ENCODE measurements at places on chromosomes 3 and 15.

- no peak for DNase-seq
These were observed 6.3 kb downstream of the ADGRG7 start for GRCh38 chr3:100615684-100616083.

DNA sequence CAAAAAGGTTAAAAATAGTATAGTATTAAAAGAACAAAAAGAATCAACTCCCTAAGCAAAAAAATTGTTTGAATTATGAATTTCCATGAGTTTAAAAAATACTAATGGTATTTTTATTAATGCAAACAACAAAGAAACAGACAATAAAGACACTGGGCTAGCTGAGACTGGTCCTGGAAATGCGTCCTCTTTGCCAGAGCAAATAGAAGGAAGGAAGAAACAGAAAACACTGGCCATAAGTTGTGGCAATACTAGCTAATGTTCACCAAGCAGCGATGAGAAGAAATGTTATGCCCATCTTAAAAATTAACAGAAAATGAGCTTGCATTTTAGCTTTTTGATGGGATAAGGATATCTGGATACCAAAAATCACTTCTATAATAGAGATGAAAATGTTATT lies 88.6 kb downstream of the TBL1XR1 start:
- DNase-seq = no peak

DNA sequence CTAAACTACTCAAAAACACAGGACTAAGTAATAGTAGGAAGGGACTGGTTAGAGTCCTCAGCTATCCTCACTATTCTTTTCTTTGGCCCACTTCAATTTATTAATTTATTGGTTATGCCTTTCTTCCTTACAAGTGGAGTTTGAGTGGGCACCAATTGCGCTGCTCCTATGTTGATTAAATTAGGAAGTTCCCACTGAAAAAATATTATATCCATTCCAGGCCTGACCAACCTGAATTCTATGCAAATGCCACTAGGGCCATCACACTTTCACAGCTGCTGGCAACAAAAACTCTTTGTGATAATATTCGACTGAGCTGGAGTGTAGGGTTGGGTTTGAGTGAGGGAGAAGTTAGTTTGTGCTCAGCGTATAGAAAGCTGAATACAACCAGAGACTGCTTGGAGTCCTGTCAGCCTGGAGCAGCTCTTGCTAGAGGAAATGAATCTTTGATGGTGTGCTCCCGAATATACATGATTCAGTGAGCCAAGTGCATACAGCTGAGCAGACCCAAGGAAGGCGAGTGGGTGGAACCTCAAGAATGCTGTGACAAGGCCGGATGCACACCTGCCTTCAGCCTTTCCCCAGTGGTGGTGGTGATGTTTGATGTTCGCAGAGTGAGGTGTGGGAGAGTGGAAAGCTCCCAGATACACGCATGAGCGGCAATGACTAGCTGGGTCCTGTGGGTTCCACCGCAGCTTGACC lies 1.5 kb downstream of the ARHGEF3 start:
- no peak for DNase-seq

DNA sequence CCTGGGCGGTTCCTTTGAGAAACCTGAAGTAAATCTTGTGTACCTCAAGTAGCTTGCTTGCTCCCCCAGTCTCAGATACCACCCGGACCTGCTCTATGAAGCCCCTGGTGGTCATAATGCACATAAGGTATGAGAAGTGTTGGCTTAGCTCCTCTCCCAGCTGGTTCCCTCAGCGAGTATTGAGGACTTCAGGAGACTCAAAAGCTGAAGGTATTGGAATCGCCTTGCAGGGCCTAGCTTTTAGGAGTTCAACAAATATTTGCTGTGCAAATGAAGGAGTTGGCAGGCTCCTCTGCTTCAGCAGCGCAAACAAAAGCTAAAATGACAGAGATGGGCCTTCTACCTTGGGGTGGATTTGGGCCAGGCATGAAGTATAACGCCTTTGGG lies 1.7 kb downstream of the CMTM8 start:
- DNase-seq = no peak

DNA sequence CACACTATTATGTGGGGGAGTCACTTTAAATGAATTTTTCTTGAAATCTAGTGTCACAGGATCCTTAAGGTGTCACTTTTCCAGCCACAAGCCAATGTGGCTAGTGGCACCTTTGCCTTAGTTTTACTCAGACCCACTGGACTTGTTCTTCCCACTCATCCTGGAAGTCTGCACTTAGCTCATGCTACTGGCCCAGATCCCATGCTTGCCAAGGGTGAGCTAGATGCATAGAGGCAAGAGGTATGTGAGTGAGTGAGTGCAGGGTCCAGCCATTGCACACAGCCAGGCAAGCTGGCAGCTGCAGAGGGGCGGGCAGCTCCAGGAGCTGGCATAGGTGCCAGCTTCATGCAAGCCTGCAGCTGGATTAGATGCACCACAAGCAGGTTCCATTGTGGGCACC lies 81.0 kb downstream of the CGGBP1 start:
- no peak for DNase-seq

GRCh38 chr3:67362686-67363085 lies 291.7 kb downstream of the SUCLG2 start:
- no peak for DNase-seq

DNA sequence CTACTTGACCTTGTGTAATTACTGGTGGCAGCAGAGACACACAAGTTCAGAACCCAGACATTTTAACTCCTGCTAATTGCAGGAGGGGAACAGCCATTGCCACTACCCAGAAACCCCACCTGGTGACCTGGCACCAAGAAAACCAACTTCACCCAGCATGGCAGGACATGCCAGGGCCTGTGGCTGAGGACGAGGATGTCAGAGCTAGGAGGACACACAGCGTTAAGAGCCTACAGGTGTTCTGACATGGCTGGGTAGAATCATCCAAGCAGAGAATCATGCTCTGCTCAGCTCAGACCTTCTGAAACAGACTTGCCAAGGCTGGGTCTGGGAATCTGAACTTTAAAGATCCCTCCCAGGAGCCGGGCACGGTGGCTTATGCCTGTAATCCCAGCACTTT lies 11.7 kb upstream of the SPATA12 start:
- DNase-seq = no peak

DNA sequence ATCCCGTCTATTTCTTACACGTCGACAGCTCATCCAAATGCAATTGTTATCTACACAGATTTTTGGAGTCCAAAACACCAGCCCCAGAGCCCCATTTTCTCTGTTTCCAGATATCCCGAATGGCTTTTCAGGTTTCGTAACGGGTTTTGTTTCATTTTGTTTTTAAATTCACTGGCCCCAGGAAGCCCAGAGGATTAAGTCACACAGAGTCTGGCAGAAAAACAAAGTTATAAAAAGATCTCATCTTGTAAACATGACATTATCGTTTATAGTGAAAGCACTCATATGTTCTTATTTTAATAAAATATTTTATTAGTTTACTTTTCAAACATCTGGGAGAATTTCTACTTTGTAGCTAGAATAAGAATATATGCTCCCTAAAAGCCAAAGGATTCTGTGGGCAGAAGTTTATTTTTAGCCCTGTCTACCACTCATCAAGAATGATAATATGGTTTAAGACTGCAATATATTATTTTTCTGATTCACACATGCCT lies 149.3 kb upstream of the SLC2A2 start:
- DNase-seq = no peak

DNA sequence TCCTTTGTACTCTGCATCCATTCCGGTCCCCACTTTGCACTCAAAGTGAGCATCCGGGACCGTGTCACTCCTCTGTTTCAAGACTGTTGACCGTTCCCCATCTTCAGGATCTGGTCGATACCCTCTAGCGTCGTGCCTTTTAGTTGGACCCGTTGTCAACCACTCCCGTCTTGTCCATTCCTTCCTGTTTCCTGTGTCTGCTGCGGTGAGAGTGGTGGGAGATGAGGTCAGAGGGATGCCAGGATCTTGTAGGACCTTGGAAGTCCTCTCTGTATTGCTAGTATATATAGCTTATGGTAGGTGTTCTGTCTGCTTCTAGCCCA lies 624 bp downstream of the BRK1 start:
- no peak for DNase-seq

GRCh38 chr3:168738527-168739325 lies 643.0 kb upstream of the GOLIM4 start:
- DNase-seq = no peak

GRCh38 chr15:28901587-28901980 lies 15.8 kb downstream of the APBA2 start:
- no peak for DNase-seq

DNA sequence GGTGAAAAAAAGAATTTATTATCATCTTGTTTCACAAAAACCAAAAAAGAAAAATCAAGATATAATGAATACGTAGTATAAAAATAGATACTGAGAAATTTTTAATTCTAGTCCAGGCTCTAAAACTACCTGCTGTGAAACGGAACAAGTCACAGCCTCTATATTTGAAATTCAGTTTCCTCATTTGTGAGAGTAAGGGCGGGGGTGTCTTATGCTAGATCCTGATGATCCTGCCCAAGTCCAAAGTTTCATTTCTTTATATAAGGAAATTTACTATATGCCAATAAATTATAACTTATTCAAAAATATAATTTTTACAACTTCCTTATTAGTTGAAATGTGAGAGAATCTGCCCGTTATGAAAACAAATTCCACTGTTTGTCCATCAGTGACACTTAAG lies 385.7 kb downstream of the CGGBP1 start:
- no peak for DNase-seq

- no peak for DNase-seq
These were observed 238.4 kb upstream of the MDFIC2 start for GRCh38 chr3:70550723-70551319.

GRCh38 chr3:52724511-52724910 lies 18.6 kb downstream of the SPCS1 start:
- DNase-seq = no peak

- no peak for DNase-seq
These were observed 139.4 kb upstream of the TSC22D2 start for GRCh38 chr3:150268426-150269391.

- DNase-seq = peak; percentile 21
These were observed 203.7 kb downstream of the ABHD5 start for GRCh38 chr3:43894176-43895049.

GRCh38 chr3:58572634-58573230 lies 4.5 kb downstream of the FAM107A start:
- DNase-seq = no peak

- no peak for DNase-seq
These were observed 293.2 kb downstream of the DIPK2A start for GRCh38 chr3:144264794-144265193.

GRCh38 chr3:108719178-108719806 lies 37.9 kb downstream of the RETNLB start:
- no peak for DNase-seq

DNA sequence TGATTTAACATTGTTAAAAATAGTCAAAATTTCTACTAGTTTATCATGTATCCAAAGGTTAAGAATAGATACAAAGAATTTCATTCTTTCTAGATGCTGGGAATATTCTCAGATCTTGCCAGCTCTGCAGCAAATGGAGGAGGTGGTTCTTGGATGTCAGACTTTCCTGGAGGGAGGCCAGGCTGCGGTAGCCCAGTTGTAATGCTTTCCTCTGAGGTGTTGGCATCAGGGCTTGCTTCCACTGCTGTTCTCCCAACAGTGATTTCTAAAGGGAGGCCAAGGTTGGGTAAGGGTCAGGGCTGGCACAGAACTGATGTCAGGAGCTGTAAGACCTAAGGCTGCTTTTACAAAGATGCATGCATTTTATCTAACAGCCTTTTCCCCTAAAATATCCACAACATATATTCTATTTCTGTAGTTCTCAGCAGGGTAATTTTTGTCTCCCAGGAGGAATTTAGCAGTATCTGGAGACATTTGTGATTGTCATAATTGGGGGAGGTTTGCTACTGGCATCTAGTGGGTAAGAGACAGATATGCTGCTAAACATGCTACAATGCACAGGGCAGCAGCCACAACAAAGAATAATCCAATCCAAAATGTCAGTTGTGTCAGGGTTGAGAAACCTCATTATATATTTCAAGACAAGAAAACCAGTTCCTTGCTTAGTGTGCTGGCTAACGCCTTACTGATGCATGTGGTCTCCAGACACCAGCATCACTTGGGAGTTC lies 42.0 kb upstream of the SPTSSB start:
- DNase-seq = no peak

GRCh38 chr3:18438586-18438985 lies 13.4 kb upstream of the SATB1 start:
- no peak for DNase-seq

- DNase-seq = no peak
These were observed 951.3 kb downstream of the ZPLD1 start for GRCh38 chr3:103385961-103386656.

DNA sequence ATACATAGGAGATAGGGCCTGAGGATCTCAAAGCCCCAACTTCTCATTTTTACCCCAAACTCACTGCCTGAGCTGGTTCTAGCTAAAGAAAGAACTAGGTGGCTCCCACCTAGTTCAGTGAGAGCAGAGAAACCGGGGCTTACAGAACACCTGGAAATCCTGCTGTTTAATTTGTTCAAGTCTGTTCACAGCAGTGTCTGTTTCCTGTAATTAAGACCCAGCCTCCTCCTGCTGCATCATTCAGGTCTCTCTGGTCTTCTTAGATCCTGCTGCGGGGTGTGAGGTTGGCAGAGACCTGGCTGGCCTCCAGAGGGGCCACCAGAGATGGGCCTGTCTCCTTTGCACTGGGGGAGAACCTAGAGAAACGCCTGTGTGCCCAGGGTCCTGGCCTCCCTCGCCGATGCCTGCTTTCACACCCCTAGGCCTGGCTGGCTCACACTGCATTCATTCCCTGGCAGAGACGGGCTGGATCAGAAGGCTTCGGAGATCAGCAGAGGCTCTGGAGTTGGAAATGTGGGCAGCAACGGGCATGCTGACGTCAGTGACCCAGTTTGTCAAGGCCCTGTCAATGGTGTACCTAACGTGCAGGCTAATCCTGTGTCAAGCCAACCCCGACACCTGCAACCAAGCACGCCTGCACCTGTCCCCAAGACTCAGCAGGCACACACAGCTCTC lies 4.9 kb upstream of the CHRNA3 start:
- DNase-seq = no peak

- no peak for DNase-seq
These were observed 32.9 kb upstream of the CTDSPL2 start for GRCh38 chr15:44394562-44394961.

DNA sequence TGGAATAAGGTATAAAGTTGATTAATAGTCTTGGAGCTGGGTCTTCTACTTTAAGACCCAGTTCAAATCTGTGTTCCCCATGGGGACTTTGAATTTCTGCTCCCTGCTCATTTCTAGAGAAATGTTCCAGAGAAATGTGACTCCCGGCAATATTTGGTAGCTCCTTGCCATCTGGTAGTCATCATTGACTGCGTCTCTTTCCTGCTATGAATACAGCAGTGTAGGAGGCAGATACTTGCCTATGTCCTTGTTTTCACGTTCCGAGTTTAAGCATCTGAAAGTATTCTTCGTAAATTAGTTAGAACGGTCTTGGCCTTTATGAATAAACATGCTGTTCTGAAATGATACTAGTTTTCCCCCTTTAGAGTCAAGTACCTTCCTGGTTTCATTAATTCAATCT lies 352.9 kb downstream of the PTPRG start:
- DNase-seq = no peak

DNA sequence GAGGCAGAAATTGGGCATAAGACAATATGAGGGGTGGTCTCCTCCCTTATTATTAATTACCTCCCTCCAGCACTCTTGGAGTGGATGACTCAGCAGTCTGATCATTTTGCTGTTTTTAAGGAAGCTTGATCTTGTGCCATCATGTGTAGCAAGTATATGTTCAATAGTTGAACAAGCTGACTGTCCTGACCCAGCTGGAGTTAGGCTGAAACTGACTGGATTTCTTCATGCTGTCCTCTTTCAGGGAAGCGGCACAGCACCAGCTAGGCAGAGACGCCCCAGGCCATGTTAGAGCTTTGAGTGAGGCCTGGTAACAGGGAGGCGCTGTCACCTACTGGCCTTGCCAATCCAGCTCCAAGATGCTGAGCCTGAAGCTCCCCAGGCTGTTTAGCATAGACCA lies 54.4 kb upstream of the KIF23 start:
- DNase-seq = no peak
